Colonic mucosa (tissue), 4 donors: ENCODE measurements at places on chromosomes 16 and 17. TPM values are rescaled to one million over a fixed set of nuclear protein-coding genes. Genes with fewer than 3 reads are reported as not detected.

Gene C16orf54
- 1.7 TPM for total RNA-seq

Gene NEUROD2
- not detected for total RNA-seq

GRCh38 chr16:87728026-87728425 is 37.8 kb downstream of the KLHDC4 start:
- no peak overlapping the region for H3K27ac ChIP-seq
- DNase-seq = no peak
- H3K4me1 ChIP-seq = no peaks in the 10 kb centered on the region
- H3K4me3 ChIP-seq = no peak overlapping the region

GRCh38 chr16:81625544-81626153 is 153.4 kb upstream of the PLCG2 start:
- peaks cover 7% of the 10 kb centered on the region for H3K4me1 ChIP-seq
- H3K27me3 ChIP-seq = no peaks in the 10 kb centered on the region
- DNase-seq = peak; percentile 38
- no peak overlapping the region for H3K27ac ChIP-seq
- H3K4me3 ChIP-seq = no peak overlapping the region

- H3K4me1 ChIP-seq = peaks cover 3% of the 10 kb centered on the region
- H3K36me3 ChIP-seq = no peaks in the 10 kb centered on the region
- no peak for DNase-seq
- H3K27ac ChIP-seq = no peak overlapping the region
- no peaks in the 10 kb centered on the region for H3K27me3 ChIP-seq
- H3K4me3 ChIP-seq = no peak overlapping the region
These were observed 6.2 kb downstream of the CYBC1 start for GRCh38 chr17:82444284-82444893.

Gene GPRC5B
- 8.5 TPM for total RNA-seq

- no peaks in the 10 kb centered on the region for H3K36me3 ChIP-seq
- no peaks in the 10 kb centered on the region for H3K4me1 ChIP-seq
- no peaks in the 10 kb centered on the region for H3K27me3 ChIP-seq
- no peak overlapping the region for H3K4me3 ChIP-seq
These were observed 1.6 kb downstream of the KCNG4 start for GRCh38 chr16:84237994-84238750.

Gene TNFRSF13B
- 0.42 TPM for total RNA-seq

- no peaks in the 10 kb centered on the region for H3K36me3 ChIP-seq
- no peak overlapping the region for H3K4me3 ChIP-seq
- H3K27ac ChIP-seq = peak overlapping the region; percentile 98
- no peaks in the 10 kb centered on the region for H3K27me3 ChIP-seq
- H3K4me1 ChIP-seq = peaks cover 38% of the 10 kb centered on the region
These were observed 44.3 kb downstream of the SOCS3 start for GRCh38 chr17:78315355-78316114.
